Cardiac muscle cell (in vitro differentiated cells and primary cell): ENCODE measurements at places on chromosomes 4 and X. TPM values are rescaled to one million over a fixed set of nuclear protein-coding genes. Genes with fewer than 3 reads are reported as not detected.

Gene BST1
- polyA plus RNA-seq: 0.24 and 0.35 TPM in 2 replicates

Gene MAOB
- polyA plus RNA-seq: 2.6 and 6.3 TPM in 2 replicates

Gene AP1AR
- polyA plus RNA-seq: 21.3 and 21.7 TPM in 2 replicates

Gene USP26
- polyA plus RNA-seq: not detected in 2 replicates

Gene ARHGAP36
- not detected in 2 replicates for polyA plus RNA-seq

DNA sequence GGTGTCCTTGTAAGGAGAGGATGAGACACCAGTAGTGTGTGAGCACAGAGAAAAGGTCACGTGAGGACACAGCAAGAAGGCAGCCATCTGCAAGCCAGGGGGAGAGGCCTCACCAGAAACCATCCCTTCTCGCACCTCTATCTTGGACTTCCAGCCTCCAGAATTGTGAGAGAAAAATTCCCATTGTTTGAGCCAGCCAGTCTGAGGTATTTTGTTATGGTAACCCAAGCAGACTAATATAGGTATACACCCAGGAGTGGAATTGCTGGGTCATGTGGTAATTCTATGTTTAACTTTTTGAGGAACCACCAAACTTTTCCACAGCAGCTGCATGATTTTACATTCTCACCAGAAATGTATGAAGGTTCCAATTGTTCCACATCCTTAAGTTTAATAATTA lies 25.6 kb downstream of the ZDHHC9 start:
- no peaks in the 10 kb centered on the region for H3K36me3 ChIP-seq
- H3K27me3 ChIP-seq: no peaks in the 10 kb centered on the region
- DNase-seq: no peak
- H3K27ac ChIP-seq: no peak overlapping the region
- H3K4me1 ChIP-seq: no peaks in the 10 kb centered on the region

DNA sequence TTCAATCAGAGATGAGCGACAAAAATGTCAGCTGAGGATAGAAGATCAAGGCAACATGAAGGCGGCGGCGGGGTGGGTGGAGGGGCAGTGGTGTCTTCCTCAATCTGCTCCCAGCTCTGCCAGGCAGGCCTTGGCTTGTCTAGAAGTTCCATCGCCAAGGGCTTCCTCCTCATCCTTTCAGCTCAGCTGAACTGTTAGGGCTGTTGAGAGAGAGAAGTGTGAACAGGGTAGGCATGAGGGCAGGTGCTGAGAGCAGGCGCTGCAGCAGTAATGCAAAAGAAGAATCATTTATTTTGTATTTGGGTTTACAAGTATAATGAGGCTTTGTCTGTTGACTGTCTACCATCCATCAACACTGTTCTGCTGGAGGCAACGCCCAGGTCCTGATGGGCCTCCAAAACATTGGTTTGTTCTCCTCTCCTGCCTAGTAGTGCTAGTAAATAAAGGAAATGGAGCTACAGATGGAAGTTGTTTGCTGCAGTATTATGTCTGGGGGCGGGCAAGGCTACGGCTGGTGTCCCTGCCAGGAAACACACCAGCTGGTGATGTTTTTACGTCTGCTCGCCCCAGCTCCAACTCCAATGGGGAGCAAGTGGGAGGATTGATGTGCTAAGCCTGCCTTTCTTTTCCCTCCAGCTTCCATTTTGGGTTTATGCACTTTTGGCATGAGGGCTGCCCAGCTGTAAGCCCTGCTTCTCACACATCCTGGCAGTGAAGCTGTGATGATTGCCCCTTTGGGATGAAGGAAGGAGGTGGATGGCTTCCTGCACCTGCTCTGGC lies 139.4 kb upstream of the BOD1L1 start:
- H3K36me3 ChIP-seq: no peaks in the 10 kb centered on the region
- H3K27me3 ChIP-seq: no peaks in the 10 kb centered on the region
- no peak overlapping the region for H3K27ac ChIP-seq
- no peak for DNase-seq
- no peak overlapping the region for H3K4me3 ChIP-seq

- H3K27ac ChIP-seq: no peak overlapping the region
- no peak overlapping the region for H3K4me3 ChIP-seq
- DNase-seq: no peak
- no peaks in the 10 kb centered on the region for H3K4me1 ChIP-seq
- no peaks in the 10 kb centered on the region for H3K27me3 ChIP-seq
Measured at GRCh38 chrX:75887833-75888232, 102.8 kb upstream of the MAGEE2 start.

GRCh38 chr4:154626793-154627484 lies 14.5 kb upstream of the FGG start:
- H3K27ac ChIP-seq: no peak overlapping the region
- H3K4me1 ChIP-seq: peaks cover 6% of the 10 kb centered on the region
- H3K36me3 ChIP-seq: no peaks in the 10 kb centered on the region
- peak overlapping the region; percentile 13 for H3K4me3 ChIP-seq
- peaks cover 11% of the 10 kb centered on the region for H3K27me3 ChIP-seq
